ENCODE measurements at places on chromosomes 3 and 15.

- DNase-seq: no peak
These were observed 75.7 kb downstream of the TRIM69 start for GRCh38 chr15:44812029-44812517.

GRCh38 chr15:88736204-88736603, 67.0 kb upstream of the ACAN start:
- no peak for DNase-seq

DNA sequence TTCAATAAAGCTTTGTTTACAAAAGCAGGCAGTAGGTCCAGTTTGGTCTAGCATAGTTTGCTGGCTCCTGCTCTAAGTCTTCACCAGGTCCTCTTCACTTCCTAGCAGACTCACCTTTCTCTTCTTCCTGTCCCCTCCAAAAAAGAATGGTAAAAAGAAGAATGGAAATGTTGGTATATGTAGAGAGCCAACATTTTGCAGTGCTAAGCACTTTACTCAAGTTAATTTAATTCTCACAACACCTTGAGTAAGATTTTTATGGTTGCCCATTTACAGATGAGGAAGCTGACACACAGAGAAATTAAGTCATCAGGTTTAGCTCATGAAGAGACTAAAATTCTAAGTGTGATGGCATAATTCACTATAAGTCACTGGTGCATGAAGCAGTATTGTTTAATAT, 230.1 kb upstream of the PRICKLE2 start:
- no peak for DNase-seq

GRCh38 chr3:24520976-24521419, 26.3 kb upstream of the THRB start:
- DNase-seq: no peak

- DNase-seq: peak; percentile 71
These were observed 9.5 kb downstream of the SEC22C start for GRCh38 chr3:42572278-42572677.

- peak; percentile 91 for DNase-seq
These were observed 521.3 kb upstream of the SEMA6D start for GRCh38 chr15:47196048-47196447.
